ENCODE measurements at places on chromosomes 2 and 18. TPM values are rescaled to one million over a fixed set of nuclear protein-coding genes. Genes with fewer than 3 reads are reported as not detected.

GRCh38 chr2:241094172-241094571 is 7.9 kb downstream of the MTERF4 start:
- DNase-seq: no peak

DNA sequence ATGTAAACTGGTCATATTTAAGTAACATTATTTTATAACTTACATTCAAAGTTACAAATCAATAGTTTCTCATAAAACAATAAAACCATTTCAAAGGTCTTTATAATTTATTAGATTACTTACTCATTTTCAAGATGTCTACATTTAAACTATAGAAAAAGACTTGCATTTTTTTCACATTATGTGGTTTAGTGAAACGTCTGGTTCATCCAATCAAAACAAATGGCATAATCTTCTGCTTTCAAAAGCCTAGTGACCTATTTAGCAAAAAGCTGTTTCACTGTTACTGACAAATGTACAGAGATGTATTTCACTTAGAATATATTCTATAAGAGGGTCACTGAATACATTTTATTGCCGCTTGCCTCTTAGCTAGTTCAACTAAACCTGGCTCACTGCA is 49.3 kb upstream of the MCM6 start:
- DNase-seq: no peak

GRCh38 chr2:186099826-186100225 is 361.2 kb downstream of the FSIP2 start:
- no peak for DNase-seq

DNA sequence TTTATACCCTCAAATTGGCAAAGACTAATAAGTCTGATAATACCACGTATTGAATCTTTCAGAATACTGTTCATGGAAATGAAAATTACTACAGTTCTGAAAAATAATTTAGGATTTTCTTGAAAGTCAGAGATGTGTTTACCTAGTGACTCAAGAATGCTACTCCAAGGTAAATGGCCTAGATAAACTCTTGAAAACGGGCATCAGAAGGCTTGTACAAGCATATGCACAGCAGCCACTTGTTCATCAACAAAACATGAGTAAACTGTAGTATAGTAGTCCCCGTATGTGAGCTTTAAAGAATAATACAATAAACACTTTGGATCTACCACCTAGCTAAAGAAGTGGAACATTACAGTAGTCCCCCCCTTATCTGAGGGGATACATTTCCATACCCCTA is 157.5 kb downstream of the THADA start:
- no peak for DNase-seq

GRCh38 chr18:22689712-22690111 is 243.4 kb upstream of the RBBP8 start:
- no peak for DNase-seq

GRCh38 chr2:28583899-28584553 is 88.2 kb downstream of the PLB1 start:
- DNase-seq: peak; percentile 12

GRCh38 chr2:151297882-151298281 is 8.4 kb upstream of the NMI start:
- DNase-seq: no peak

- no peak for DNase-seq
These were observed 94.7 kb downstream of the BIN1 start for GRCh38 chr2:127012215-127012614.

GRCh38 chr2:96702098-96702785 is 37.6 kb downstream of the LMAN2L start:
- no peak for DNase-seq

DNA sequence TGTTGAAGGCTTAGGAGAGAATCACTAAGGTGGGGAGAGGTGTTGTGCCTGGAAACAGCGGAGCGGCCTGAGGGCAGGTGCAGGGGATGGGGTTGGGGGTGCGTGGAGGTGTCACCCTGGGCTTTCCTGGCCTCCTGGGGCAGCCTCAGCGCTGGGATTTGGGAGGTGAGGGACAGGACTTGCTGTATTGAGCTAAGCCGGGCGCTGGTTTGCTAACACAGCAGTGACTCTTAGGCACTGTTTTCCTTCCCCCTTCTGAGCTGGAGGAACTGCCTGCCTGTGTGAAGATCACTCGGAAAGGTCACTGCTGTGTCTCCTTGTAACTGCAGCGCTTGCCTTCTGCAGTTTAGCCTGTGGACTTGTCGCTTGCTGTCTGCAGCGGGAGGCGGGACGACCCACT is 21.2 kb downstream of the PRELID3A start:
- no peak for DNase-seq

DNA sequence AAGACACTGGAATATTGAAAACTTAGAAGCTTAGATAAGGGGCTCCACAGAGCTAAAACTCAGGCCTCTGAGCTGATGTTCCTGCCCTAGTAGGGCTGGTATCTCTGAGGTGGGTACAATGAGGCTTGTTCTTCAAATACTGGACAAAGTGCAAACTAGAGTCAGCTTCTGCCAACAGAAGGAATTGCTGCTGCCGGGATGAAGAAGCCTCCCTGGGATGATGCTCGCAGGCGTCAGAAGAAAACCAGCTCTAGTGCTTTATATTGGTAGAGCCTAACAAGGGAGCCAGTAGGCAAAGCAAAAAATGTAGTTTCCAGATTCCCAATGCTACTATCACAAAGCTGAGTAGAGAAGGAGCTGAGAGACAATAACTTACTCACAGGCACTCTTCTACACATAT is 118.1 kb downstream of the FOXI3 start:
- no peak for DNase-seq

DNA sequence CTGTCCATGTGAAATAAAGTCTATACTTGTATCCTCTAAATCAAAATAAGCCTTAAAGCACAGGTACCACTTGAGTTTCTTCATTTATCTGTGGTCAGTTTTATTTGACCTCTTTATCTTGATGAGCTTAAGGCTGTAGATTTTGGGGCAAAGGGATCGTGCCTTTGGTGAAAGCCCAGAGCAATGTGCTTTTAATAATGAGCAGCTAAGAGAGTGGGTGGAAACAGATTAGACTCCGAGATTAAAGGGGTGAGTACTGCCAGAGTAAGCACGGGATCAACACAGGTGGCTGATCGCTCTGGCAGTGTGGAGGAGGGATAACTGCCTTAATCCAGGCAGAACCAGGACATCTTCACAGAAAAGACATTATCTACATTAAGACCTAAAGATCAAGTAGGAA is 280.4 kb downstream of the TDRD15 start:
- no peak for DNase-seq

DNA sequence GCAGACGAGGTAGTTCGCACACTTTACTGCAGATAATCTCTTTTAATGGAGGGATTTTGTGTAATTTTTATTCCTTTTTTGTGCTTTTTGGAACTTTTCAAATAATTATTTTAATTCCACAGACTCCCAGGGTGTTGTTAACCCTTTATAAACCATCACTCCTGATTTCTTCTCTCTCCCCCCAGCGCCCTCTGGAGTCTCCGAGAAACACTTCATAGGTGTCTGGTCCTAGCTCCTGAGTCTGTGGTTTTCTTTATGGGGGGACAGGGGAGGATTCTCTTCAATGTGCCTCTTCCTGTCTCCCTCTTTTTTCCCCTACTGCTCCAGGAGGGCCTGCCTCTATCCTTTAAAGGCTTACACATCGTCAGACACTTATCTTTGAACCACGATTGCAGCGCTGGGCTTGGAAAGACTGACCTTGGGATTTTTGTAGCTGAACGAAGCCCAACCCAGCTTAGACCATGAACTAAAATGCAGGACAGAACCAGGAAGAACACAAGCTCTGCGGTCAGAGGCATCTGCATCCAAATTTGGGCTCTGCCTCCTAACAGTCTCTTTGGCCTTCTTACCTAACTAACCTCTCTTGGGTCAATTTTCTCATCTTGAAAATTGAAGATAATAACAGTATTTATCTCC is 7.1 kb upstream of the PKDCC start:
- DNase-seq: peak; percentile 60

DNA sequence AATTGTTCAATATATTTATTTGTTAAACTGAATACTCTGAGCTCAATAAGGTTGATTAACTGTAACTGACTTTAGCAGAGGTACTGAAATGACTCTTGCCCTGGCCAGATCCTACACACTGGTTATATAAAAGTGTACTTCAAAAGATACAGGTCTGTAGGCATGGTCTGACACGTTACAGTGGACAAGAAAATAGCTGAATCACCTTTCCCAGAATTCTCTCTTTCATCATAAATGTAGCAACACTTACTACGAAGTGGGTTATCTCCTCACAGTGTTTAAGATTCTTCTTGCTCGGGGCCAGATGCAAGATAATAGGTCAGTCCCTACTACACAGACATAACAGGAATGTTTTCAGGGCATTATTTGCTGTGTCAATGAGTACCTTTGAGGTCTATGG is 107.0 kb upstream of the ZC3H15 start:
- DNase-seq: peak; percentile 52

The FOXI3 gene
- polyA plus RNA-seq: not detected

The SLC19A3 gene
- polyA plus RNA-seq: 4.0 TPM

The TCF23 gene
- 0.03 TPM for polyA plus RNA-seq

The RAX gene
- not detected for polyA plus RNA-seq

The COL3A1 gene
- 648 TPM for polyA plus RNA-seq

The PROM2 gene
- polyA plus RNA-seq: 17.9 TPM
